ENCODE measurements at places on chromosomes 5 and 9.
A peak's percentile ranks its signal among the peaks of the same experiment; 100 is the strongest.

GRCh38 chr9:112541685-112542084, 55.1 kb downstream of the KIAA1958 start:
- peak; percentile 68 for DNase-seq

DNA sequence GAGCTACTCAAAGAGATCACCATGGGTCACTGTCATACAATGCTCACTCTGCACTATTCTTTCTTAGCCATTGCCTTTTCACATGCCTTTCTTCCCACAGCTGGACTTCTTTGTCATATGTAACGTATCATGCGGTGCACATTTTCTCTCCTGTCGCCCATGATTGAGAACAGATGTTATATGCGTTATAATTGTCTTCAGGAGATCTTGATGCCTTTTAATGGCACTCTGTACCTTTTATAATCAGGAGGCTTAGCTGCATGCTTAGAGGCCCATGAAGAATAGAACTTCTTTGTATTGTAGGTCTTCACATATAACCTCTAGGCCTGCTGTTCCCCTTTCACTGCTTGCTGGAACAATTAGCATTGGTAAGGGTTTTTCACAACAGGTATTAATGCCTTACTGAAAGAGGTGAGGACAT, 436.1 kb downstream of the CDH10 start:
- DNase-seq = no peak

- DNase-seq = no peak
These were observed 172.3 kb upstream of the MVB12B start for GRCh38 chr9:126154182-126154827.

DNA sequence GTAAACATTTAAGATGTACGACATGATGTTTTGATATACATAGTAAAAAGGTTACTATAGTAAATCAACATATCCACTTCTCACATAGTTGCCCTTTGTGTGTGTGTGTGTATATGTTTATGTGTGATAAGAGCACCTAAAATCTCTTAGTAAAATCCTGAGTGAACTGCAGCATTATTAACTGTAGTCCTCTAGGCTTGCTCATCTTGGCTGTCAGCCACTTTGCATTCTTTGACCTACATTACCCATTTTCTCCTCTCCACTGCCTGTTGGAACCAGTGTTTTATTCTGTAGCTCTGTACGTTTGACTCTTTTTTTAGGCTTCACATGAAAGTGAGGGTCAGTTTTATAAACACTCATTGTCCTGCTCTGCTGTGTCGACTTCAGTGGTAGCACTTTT, 24.4 kb downstream of the C5orf22 start:
- no peak for DNase-seq

- DNase-seq = no peak
These were observed 114.7 kb downstream of the LPAR1 start for GRCh38 chr9:110923601-110924000.

DNA sequence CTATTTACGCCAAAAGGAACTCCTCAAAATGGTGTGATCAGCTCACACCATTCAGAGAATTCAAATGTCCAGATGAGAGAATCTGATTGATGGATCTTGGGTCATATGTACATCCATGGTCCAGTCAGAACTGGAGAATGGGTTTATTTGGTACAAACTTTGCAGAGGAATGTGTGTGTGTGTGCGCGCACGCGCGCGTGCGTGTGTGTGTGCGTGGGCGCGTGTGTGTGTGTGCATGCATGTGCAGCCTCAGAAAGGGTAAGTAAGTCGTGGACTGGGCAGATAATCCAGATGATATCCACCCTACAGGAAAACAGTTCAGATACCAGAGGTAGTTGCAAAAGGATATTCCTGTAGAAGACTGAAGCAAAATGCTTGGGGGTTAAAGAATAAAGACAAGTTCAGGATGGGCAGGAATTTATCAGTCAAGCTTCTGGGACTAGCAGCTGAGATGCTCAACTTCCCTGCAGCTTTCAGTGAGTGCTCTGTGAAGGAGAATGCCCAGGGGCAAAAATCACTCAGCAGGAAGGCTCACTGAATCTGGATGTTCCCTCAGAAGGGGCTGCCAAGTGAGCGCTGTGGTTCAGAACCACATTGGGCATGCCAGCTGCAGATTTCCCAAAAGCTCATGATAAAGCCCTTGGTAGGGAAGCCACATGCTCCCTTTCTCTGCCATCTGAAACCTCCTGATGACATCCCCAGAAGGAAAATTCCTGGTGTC, 440.5 kb upstream of the SGCD start:
- no peak for DNase-seq

DNA sequence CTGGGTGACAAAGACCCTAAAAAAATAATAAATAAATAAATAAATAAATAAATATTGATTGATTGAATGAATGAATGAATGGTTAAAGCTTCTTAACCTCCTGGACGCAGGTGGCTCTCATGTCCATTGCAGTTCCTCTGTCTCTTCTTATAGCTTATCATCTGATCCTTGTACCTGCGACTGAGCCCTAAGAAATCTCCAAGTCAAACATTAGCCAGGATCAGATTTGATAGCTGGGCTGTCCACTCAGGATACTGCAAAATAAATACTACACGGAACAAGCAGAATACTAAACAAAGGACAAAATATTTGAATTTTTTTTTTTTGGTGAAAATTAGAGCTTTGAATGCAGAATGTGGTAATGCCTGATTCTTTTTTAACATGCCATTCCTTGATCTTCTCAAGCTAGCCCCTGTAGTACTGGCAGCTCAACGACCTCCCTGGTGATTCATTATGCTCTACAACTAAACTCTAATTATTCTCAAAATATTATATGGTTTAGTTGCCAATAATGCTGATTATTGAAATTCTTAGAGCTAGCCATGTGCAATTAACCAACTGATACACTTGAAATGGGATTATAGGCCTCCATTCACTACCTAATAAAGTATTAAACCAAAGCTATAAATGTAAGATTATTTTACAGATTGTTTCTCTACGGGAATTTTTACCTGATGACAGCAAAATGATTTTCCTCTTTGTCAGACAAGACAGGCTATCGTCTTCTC, 9.9 kb upstream of the TMEM245 start:
- DNase-seq = no peak

DNA sequence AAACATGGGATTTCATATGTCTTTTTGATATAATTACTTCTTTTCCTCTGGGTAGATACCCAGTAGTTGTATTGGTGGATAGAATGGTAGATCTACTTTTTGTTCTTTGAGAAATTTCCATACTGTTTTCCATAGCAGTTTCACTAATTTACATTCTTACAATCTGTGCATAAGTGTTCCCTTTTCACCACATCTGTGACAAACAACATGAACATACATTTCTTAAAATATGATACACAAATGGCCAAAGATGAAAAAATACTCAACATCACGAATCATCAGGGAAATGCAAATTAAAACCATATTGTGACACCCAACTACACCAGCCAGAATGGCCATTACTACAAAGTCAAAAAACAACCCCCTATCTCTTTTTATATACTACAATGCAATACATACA, 1778.5 kb upstream of the ACO1 start:
- no peak for DNase-seq

DNA sequence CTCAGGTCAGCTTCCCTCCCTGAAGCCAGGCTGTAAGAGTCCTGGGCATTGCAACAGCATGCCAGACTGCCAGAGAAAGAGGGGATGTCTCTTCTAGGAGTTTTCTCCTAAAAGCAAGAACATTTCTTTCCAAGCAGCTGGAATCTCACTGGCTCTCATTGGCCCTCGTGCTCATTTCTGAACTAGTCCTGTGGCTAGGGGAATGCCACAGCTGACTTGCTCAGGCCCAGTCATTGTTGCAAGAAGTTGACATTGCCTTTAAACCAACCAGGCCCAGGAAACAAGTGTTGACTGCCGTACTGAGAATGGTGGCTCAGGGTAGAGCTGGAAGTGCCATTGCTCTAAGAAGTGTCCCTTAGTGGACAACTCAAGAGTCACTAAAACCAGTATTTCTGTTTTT, 15.0 kb upstream of the CEP120 start:
- no peak for DNase-seq

DNA sequence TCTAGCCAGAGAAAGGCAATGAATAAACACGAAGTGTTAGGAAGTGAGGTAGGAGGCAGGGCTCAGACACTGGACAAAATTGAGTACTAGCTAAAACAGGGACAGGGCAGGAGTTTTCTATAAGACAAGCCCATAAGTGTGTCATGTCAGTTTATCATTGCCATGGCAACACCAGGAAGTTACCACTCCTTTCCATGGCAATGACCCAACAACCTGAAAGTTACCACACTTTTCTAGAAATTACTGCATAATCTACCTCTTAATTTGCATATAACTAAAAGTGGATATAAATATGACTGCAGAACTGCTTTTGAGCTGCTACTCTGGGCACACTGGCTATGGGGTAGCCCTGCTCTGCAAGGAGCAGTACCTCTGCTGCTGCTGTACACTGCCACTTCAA, 442.5 kb upstream of the COX7C start:
- DNase-seq = no peak

DNA sequence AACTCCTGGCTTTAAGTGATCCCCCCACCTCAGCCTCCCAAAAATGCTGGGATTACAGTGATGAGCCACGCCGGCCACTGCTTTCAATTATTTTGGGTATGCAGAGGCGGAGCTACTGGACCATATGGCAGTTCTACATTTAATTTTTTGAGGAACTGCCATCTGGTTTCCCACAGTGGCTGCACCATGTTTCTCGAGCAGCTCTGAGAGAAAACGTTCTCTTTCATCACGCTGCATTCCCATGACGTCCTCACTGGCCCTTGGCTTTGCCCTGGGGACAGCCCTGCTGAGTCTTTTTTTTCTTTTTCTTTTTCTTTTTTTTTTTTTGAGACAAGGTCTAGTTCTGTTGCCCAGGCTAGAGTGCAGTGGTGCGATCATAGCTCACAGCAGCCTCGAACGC, 35.5 kb upstream of the GRHPR start:
- DNase-seq = no peak

- no peak for DNase-seq
These were observed 90.1 kb downstream of the GOLPH3 start for GRCh38 chr5:32083981-32084430.

GRCh38 chr9:137970686-137971476, 93.3 kb downstream of the CACNA1B start:
- no peak for DNase-seq

- DNase-seq = no peak
These were observed 57.7 kb downstream of the LMX1B start for GRCh38 chr9:126671381-126671831.

DNA sequence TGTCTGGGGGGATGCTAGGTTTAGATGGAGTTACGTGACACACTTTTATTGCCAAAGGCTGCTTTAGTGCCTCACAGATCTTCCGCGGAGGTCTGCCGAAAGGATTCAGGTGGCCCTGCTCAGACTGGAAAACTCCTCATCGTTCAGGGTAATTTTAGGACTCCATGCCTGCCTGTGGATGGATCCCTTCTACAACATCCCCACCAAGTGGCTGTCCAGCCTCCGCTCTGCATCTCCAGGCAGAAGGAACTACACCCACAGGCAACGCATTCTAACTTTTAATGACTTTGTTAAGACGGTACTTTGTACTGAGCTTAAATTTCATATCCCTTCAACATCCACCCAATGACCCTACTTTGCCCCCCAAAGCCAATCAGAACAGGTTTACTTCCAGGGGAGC, 29.4 kb downstream of the ATPSCKMT start:
- no peak for DNase-seq

DNA sequence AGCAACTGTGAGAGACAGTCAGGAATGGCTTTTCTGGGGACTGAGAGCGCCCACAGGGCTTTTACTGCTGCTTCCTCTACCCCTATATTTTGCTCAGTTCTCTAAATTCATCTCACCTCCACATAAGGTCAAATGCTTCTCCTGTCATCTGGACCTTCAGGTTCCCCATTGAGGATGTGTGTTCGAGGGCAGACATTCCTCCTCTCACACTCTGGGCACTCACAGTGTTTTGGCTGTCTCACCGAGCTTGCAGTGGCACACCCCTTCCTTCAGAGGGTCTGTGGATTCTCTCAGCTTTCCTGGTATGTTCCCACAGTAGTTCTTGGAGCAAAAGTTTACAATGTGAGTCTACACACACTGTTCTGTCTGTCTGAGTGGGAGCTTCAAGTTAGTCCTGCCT, 127.8 kb upstream of the GLRA1 start:
- no peak for DNase-seq

- DNase-seq = peak; percentile 29
These were observed 235.7 kb downstream of the HSPA4 start for GRCh38 chr5:133287500-133287899.

DNA sequence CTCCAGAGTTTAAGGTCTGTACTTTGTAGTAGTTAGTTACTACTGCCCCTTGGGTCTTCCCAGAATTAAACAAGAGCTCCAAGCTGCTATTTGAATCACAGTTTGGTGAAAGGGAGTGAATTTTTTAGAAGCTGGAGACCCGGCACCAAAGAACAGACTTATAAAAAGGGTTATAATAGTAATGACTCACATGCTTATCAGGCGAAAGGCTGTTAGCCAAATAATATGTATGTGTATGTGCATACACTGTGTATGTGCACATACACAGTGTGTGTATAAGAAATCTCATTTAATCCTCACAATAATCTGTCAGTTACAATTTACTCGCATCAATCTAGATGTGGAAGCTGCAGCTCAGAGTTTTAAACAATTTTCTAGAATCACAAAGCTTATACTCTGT, 59.5 kb upstream of the ITGA1 start:
- no peak for DNase-seq

GRCh38 chr9:121836366-121836885, 185.0 kb downstream of the DAB2IP start:
- DNase-seq = no peak

- DNase-seq = no peak
These were observed 445.9 kb downstream of the CHSY3 start for GRCh38 chr5:130350131-130350530.

DNA sequence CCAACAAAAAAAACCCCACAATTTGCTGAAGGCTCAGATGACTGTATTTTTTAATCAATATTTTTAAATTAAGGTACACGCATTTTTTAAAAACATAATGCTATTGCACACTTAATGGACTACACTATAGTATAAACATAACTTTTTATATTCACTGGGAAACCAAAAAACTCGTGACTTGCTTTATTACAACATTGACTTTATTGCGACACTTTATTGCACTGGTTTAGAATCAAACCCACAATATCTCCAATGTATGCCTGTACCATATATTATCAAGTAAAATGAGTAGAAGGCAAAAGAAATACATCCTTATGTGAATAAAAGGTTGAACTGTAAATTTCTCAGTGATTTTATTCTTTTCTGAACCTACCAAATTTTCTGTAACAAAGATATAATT, 53.7 kb downstream of the RICTOR start:
- DNase-seq = no peak

GRCh38 chr9:16728137-16728508, 142.3 kb downstream of the BNC2 start:
- DNase-seq = no peak

DNA sequence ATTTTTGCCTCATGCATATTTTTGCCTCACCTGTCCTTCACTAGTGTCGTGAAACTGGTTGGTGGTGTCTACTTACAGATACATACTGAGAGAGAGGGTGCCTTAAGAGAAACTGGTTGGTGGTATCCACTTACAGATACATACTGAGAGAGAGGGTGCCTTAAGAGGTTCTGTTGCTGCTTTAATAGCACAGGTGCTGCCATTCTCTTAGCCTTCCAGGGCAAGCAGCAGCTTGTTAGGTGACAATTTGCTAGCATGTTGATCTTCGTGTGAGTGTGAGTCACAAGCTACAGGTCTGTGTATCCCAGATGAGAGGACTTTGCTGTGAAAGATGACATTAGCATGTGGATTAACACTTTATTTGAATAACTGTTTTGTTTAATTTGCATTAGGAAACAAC, 1.4 kb downstream of the PTTG1 start:
- DNase-seq = no peak
